ENCODE measurements at places on chromosomes 2 and 18. TPM values are rescaled to one million over a fixed set of nuclear protein-coding genes. Genes with fewer than 3 reads are reported as not detected.

COLEC11 gene
- total RNA-seq = not detected

MEX3C gene
- 67.4 TPM for total RNA-seq

HOXD3 gene
- total RNA-seq = not detected

OST4 gene
- total RNA-seq = 225 TPM

FARP2 gene
- 30.3 TPM for total RNA-seq

GRCh38 chr2:238821391-238821790 is 26.5 kb upstream of the TWIST2 start:
- no peak for DNase-seq

GRCh38 chr2:42890791-42891355 is 98.5 kb upstream of the HAAO start:
- no peak for DNase-seq

DNA sequence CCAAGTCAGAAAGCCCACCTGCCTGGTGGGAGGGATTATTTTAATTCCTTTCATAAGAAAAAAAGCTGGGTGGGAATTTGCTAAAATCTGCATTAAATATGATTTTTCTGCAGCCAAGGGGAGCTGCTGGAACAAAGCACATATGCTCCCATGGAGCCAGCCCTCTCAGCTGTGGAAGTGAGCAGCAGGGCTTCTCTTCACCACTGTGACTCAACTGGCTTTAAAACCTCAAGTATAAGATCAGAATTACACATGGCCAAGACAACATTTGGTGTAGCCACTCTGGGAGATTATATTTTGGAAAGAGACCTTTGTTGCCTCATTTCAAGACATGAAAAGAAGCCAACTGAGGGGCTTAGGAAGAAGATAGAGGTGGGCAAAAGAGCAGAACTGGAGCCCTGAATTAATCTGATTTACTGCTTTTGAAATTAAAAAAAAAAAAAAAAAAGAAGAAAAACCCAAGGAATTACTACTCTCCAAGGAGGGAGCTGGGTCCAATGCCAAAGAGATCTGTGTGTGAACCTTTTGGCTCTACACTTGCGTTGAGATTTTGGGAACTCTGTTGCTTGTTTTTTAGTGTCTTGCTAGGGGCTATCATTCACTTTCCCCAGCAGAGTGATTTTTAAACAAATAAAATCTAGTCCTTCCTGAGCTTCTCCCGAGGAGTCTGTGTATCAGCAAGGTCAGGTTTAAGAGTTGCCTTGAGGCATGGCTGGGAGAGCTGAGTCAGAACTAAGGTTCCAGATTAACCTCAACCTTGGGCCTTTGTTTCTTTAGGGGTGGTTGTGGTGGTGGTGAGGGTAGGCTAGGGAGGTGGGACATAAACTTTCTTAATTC is 6.0 kb downstream of the LHCGR start:
- no peak for DNase-seq

DNA sequence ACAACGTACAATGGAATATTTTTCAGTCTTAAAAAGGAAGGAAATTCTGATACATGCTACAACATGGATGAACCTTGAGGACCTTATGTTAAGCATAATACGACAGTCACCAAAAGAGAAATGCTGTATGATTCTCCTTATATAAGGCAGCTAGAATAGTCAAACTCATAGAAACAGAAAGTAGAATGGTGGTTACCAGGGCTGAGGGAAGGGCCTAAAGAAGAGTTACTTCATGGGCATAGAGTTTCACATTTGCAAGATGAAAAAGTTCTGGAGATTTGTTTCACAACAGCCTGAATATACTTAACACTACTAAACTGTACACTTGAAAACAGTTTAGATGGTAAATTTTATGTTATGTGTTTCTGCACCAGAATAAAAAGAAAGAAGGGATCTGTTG is 113.3 kb downstream of the GALNT1 start:
- DNase-seq = no peak

GRCh38 chr2:201957091-201957490 is 76.6 kb upstream of the FZD7 start:
- DNase-seq = no peak

GRCh38 chr2:143960177-143960576 is 559.7 kb downstream of the ZEB2 start:
- DNase-seq = no peak

GRCh38 chr2:85911814-85912692 is 23.3 kb upstream of the ST3GAL5 start:
- no peak for DNase-seq

DNA sequence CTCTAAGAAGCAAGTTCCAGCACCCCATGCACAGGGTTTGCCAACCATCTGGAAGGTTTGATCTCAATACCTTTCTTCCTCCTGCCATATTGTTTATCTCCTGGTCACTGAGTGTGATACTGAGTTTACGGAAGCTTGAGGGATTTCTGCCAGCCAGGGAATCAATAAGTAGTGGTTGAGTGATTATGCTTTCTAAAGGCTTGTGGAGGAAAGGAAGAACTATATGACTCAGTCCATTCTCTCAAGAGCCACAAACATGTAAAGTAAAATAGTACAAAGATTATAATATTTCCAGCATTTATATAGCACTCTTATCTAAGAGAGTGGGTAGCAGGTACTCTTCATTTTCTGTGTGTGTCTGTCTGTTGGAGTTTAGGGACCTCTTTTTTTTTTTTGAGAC is 49.2 kb downstream of the SLC4A3 start:
- DNase-seq = no peak

DNA sequence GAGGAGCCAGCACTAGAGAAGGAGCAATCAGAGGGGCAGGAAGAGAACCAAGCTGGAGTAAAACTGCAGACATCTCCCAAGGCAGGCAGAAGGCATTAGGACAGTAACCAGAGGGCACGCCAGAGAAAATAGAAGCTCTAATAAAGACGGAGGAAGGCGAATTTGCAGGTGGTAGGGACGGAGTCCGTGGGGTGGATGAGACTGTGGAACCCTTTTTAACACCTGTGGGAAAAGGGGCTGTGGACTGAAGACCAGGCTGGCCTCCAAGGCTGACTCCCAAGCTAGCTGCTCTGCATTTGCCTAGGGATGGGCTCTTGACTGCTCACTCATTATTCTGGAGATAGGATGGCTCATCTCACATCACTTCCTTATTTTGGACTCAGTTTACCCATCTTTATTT is 49.5 kb downstream of the SLC4A1AP start:
- DNase-seq = no peak

GRCh38 chr2:201966691-201967438 is 66.8 kb upstream of the FZD7 start:
- no peak for DNase-seq

- no peak for DNase-seq
These were observed 79.1 kb upstream of the EPB41L3 start for GRCh38 chr18:5622905-5623304.

DNA sequence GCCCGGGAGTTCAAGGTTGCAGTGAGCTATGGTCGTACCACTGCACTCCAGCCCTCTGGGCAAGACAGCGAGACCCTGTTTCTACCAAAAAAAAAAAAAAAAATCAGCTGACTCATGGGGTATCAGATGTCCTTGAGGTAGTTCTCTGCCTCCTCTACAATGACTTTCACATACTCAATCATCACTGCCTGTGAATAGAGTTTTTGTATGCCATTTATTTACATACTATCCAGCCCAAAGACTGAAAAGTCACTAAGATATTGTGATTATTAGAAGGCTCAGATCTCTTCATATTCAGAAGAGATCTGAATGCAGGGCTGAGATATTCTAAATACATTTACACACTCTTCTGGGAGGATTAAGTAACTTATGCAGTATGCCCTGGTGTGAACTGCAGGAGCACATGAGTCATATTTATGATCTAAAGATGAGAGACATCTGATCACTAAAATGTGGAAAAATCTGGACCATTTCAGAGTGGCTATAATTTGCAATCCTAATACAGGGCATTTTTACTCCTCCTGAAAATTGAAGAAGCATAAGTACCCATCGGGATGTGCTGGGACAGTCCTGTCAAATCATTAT is 38.9 kb downstream of the KLF7 start:
- no peak for DNase-seq

Data from activated T-cell treated with anti-CD3 and anti-CD28 coated beads, Interleukin-2, amount 50 U/mL, for 4 hours (primary cell).